Omental fat pad (tissue), 4 donors: ENCODE measurements at places on chromosomes 2 and 18.

DNA sequence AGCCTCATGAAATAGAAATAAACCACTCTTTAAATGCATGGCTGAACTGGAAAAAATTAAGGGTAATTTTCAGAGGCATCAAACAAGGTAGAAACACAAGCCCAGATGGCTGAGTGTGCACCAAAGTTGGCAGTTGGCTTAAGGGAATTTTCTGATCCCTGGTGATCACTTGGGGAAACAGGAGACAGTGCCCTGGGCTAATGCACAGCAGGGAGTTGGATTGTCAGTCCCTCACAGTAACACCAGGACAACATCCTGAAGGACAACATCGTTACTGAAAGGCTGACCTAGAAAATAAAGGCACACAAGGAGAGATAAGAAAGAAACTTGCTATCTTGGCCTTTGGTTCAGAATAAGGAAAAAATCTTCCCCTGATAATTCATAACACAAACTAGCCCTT lies 417.0 kb downstream of the SLC4A3 start:
- DNase-seq = no peak

- no peak for DNase-seq
These were observed 293.2 kb downstream of the PIEZO2 start for GRCh38 chr18:10856132-10856531.

DNA sequence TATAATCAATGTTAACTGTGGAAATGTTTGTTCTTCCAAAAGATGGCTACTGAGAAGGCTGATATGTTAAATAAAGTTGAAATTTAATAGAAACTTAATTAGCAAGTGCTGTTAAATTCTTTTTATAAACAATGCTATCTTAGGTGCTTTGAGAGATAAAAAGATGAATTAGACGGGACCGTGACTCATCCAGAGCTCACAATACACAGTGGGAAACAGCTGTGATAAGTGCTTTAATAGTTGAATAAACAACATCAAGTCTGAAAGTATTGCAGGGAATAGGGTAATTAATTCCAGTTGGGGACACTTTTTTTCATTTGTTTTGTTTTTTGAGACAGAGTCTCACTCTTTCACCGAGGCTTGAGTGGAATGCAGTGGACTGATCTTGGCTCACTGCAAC lies 85.5 kb upstream of the DTNA start:
- DNase-seq = no peak

- no peak for DNase-seq
These were observed 14.1 kb downstream of the SATB2 start for GRCh38 chr2:199443589-199444130.

DNA sequence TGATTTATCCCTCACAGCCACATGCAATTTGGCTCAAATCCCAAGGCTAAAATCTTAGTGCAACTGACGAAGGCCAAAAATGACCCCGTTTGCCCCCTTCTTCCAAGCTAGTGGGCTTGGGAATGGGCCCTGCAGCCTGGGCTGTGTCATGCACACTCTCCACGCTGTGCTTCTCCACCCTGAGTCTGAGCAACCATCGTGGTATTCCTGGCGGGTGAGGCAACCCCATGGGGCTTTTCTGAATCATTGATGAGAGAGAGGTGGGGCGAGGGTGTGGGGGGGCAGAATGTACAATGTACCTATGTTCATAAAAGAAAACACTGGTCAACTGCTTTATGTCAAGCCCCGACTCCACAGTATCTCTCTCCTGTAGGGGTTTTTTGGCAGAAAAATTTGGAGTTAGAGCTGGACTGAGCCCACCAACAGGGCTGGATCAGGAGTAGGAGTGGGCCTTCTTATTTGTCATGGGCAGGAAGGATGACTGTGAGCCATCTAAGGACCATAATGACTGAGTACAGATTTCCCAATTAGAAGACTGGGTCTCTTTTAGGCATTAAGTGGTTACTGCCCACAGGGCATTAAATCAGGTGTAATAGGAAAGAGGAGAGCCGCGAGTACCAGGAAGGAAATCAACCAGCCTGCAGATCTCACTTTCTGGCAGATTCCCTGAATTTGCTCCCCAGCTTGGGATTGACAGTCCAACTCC lies 8.9 kb downstream of the SULT1C2 start:
- DNase-seq = no peak

GRCh38 chr18:78996741-78997490 lies 17.3 kb downstream of the SALL3 start:
- no peak for DNase-seq
